ENCODE measurements at places on chromosomes 1 and 21.

GRCh38 chr1:76938304-76938703 lies 71.0 kb downstream of the ST6GALNAC5 start:
- no peak for DNase-seq

DNA sequence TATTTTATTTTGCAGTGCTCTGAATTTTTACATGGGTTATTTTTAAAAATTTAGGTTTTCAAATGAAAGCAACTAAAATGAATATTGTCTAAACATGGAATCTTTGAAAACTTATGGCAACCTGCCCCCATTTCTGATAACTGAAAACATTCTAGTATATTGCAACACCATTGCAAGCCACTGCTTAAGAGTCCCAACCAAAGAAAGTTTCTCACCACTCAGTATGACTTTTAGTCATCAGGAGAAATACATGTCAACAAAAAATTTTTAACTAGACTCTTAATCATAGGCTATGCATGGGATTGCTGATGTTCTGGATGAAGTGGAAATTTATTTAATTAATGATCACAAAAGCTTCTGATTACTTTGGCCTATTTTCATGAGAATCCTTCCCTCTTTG lies 112.1 kb downstream of the TNFSF18 start:
- DNase-seq, result no peak

DNA sequence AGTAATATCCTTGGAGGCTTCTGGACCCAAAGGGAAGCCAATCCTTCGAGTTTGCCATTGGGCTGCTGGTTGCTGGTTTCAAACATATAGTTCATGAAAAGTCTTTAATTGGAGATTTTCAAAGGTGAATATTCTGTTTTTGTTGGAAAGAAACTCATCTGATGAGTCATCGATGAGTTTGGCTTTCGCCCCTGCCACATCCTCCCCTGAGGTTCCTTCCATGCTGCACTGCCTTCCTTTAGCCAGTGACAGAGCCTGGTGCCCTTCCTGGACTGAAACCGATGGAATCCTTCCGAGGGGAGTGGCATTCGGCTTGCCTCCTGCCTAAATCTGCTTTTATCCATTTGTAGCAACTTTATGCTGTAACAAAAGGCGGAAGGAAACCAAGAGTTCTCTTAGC lies 550.0 kb downstream of the KIF26B start:
- no peak for DNase-seq

DNA sequence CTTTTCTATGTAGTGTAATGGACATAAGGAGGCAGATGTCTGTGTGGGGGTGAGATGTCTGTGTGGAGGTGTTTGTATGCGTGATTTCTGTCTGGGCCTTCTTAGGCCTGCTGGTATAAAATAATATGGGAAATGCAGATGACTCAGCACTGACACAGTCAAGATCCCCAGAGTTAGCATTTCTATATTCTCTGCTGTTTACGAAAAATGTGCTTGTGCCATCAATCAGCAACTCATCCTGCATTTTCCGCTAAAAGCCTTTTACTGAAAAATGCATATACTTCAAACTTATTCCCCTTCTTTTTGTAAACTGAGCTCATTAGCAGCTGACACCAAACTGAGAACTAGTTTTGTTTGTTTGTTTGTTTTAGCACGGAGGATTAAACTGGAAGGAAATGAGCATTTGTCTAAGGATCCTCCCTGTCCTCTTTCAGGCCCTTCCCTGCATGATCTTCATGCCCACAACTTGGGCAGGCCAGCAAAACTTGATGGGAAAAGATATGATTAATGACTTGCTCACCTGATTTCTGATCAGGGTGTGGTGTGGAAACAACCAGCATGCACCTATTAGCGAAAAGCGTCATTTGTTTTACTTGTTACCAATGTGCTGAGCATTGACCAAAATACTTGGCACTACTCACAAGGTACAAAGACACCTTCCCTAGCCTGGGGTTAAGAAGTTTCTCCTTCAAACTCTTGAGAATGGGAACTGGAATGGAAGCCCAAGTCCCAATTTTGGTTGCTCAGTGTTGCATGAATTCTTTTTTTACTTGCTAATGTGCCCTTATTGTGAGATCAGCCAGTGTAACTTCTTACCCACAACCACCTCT lies 77.4 kb downstream of the NDUFS5 start:
- no peak for DNase-seq

GRCh38 chr1:61654067-61654466 lies 70.9 kb downstream of the TM2D1 start:
- DNase-seq, result no peak
